Activated CD4-positive, alpha-beta T cell treated with anti-CD3 and anti-CD28 coated beads, Interleukin-2, amount 10 ng/mL, durations not matched to agents 24 days and 14 days (primary cell): ENCODE measurements at places on chromosomes 1 and 21. TPM values are rescaled to one million over a fixed set of nuclear protein-coding genes. Genes with fewer than 3 reads are reported as not detected.

Gene DFFB
- 15.0 and 15.9 TPM in 2 replicates for total RNA-seq

Gene SRM
- total RNA-seq, result 334 and 346 TPM in 2 replicates

DNA sequence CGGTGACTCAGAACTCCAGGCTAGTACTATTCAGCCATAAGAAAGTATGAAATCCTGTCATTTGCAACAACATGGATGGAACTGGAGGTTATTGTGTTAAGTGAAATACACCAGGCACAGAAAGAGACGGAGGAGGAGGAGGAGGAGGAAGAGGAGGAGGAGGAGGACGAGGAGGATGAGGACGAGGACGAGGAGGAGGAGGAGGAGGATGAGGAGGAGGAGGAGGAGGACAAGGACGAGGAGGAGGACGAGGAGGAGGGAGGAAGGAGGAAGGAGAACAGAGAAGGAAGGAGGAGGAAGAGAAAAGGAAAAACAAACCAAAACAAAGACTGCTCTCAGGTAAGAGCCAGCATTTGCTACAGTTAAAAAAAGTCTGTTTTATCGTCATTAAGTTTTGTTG, 178.7 kb downstream of the NPHP4 start:
- DNase-seq, result no peak

DNA sequence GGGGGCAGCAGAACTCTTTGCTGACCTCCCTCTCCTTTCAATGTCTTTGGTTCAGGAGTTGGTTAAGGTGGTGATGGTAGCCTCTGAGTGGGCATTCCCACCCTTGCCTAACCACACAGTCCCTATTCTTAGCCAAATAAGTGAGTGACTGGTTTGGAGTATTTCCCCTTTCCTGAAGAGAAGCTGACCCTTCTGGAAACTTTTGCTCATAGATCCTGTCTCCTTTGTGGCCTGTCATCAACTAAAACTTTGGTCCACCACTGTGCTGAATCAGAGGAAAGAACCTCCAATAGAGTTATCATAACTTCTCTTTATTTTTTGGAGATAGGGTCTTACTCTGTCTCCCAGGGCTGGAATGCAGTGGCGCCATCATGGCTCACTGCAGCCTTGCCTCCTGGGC, 31.1 kb downstream of the C1orf21 start:
- DNase-seq, result no peak
